ENCODE measurements at places on chromosomes 16 and 17.

DNA sequence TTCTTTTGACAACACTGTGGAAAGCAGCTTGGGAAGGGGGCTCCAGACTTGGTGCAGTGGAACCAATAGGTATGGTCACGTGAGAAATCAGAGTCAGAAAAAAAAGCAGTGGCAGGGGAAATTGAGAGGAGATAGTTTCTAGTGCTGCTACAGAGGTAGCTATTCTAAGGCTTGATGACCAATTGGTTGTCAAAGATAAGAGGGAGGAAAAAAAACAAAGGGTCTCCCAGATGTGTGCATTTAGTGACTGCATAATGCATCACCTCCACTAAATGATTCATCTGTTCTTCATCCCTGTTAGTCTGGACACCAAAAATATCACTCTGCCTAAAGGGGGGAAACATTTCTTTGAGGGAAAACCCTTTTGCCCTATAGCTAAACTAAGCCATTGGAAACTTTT is 56.5 kb downstream of the PIGL start:
- no peak for DNase-seq

DNA sequence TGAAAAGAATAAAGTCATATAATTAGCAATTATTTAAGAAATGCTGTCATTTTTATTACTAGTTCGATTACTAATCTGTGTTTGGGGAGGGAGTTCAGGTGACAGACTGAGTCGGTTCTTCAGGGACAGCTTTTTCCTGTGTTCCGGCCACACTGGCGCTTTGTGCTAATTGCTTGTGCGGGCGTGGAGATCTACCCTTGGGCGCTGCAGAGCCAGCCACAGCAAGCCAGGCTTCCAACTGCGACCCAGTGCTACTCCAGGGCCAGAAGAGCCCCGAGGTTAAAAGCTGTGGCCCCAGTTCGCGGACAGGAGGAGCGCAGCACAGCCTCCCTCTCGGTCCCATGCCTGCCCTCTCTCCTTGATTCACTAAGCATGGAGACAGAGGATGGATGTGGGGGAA is 6.5 kb upstream of the OR2C1 start:
- DNase-seq = no peak

GRCh38 chr17:62714016-62714777 is 86.7 kb downstream of the MRC2 start:
- DNase-seq = peak; percentile 53

- DNase-seq = peak; percentile 99
These were observed at the start of gene NME1 for GRCh38 chr17:51153210-51154072. Gene NME1, plus strand, starts transcription at chr17:51153559. Its CDS starts 2,096 bp downstream, at chr17:51155655.

GRCh38 chr16:82699260-82699659 is 72.5 kb downstream of the CDH13 start:
- DNase-seq = no peak

- no peak for DNase-seq
These were observed 134.4 kb downstream of the COPRS start for GRCh38 chr17:31724619-31725018.

- peak; percentile 72 for DNase-seq
These were observed 6.6 kb downstream of the PRAC1 start for GRCh38 chr17:48715496-48716399.

DNA sequence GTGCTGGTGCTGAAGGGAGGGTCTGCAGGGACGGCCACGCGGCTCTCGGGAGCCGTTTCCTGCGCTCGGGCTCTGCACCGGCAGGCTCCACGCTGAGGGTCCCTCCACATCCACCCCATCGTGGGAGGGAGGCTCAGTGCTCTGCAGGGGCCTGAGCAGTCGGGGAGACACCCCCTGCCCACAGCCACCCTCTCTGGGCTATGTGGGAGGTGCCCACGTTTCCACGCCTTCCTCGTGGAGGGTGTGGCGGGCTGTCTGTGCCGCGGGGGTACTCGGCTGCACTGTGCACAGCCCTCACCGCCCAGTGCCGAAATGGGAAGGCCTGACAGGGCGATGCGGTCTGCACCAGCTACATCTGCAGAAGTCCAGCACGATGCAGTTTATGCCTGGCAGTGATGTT is 25.5 kb upstream of the ZNF750 start:
- DNase-seq = no peak

DNA sequence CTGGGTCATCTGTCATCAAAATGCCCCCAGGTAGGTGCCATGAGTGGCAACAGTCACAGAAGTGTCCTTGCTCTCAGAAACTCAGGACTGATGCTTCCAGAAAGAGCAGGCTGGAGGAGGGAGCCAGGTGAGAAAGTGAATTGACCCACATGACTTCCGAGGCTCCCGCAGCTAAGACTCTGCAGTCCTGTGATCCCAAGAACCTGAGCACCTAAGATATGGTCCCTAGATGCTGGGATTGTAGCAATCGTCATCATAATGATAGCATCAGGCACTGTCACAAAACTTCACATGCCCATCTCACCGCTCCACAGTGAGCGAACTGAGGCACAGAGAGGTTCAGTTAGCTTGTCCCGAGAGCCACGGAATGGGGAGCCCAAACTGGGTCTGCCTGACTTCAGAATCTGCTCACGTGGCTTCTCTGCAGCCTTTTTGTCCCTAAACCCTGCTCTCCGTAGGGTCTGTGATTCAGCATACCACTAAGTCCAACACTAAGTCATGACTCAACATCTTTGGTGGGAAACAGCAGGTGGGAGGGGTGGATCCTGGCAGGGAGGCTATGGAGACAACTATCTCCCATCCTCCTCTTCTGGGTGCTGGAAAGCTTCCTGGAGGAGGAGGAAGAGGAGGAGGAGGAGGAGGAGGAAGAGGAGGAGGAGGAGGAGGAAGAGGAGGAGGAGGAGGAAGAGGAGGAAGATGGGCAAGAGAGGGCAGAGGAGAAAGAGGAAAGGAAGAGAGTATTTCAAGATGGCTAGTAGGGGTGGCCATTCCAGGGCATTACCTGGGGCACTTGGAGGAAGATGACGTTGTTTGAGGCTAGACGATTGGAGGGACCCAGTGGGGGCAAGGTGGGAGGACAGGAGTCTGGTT is 55.5 kb upstream of the DLX4 start:
- no peak for DNase-seq

DNA sequence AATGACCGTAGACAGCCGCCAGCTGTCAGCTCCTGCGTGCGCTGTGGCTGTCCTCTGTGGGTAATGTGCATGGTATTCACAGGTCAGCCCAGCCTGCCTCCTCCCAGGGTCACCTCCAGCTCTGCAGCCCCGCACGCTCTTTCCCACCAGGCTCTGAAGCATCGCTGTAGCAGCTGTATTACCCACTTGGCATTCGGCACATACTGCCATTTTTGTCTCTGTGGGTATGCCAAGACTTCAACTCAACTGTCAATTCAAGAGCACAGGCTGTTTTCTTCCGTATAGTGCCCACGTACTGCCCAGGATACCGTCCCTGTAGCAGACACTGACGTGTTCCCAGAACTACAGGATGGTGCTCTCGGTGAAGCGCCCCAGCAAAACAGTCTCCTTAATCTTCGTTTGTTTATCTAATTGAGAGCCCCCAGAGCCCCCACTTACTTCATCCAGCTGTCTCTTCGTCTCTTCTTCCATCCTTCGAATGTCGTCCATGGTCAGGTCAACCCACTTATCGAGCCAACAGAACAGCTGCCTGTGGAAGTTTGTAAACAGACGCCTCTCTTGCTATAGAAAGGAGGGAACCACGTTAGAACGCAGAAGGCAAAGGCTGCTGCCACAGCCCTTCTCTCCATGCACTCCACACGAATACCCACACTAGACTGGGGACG is 17.4 kb upstream of the INPP5K start:
- no peak for DNase-seq

DNA sequence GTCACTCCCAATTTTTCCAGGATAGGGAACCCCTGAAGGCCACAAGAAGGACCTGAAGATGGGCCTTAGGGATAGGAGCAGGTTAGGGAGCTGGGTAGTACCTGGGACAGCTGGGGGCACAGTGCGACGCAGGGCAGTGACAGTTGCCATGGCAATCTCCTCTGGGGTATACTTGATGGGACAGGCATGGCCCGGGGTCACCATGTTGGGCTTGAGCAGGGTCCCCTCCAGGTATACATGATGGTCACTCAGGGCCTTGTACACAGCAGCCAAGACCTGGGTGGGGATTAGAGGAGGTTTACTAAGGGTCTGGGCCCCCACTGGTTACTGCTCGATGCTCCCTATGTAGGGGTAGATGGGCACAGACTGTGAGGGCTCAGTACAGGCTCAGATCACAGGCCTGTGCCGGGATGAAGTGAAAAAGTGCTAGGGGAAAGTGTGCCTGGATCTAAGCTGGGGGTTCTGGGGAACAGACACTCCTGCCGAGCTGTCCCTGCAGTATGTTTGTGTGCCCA is 2.7 kb downstream of the ALDOC start:
- no peak for DNase-seq

DNA sequence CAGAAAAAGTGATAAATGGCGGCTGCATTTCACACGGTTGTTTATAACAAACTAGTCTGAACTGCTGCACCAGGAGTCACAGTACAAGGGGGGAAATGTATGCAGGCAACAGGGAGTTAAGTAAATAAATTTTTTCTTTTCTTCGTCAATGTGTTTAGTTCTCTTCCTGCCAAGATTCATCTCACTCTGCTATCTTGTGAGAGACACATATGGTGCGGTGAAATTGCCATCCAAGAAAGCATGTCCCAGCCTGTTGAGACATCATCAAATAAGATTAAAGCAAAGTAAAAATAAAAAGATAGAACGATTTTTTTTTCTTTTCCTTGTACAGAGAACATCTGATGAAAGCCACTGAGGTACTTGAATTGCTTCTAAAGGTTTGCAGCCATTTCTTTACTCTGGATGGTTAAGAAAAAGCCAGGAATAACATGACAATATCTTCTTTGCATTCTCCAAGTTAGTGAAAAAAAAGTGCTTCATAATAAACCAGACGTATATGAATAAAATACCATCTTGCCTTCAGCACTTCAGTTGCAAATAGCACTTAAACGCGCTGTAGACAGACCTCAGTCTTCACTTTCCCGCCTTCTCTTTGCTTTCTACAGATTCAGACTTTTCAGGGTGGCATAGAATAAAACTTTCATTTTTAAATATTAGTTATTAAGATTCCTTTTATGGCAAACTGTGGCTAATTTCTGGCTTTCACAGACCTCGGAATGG is 506.2 kb upstream of the ZFHX3 start:
- DNase-seq = no peak

DNA sequence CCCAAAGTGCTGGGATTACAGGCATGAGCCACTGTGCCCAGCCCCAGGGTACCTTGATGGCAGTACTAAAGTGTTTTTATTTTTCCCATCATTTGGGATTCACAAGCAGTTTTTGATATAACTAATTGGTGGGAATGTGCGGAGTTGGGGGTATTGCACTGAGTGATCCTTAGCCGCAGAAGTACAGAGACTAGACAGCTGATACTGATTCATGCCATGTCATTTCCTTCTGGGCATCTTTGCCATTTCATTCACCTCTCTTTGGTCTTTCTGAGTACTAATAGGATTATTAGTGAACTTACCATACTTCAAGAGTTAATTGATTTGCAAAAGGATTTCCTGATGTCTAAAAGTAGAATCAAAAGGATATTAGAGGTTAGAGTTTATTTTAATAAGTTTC is 9.7 kb downstream of the NMT1 start:
- no peak for DNase-seq

DNA sequence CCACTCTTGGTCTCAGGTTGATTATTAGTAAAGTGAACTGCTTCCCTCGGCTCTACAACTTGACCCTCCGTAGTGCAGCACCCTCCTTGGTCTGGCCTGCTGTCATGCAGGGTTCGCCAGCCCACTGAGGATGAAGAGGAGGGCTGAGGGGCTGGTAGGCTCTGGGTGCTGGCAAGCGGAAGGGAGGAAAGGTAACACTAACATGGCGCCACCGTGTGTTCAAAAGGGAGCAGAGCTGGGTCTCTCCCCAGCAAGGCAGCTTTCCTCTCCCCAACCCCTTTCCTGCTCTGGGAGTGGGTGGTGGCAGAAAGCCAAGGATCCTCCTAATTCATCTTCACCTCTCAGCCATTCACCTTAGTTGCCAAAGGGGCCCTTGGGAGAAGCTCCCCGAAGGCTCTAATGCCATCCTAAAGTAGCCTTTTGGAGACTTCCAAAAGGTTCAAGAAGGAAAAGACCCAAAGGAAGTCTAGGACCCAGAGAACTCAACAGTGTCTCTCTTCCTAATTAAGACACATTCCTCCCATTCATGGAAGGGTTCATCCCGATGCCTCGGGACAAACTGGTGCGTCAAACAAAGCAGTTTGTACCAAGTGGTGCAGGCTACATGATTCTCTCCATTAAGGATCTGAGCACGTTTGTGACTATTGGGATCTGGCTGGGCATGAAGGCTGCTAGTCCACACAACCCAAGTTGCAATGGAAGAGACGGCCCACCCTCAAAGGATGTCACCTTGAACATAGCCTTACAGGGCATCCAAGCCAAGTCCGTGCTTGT is 90.8 kb upstream of the TOB1 start:
- peak; percentile 86 for DNase-seq

- no peak for DNase-seq
These were observed 198.7 kb downstream of the KCNJ2 start for GRCh38 chr17:70368011-70368410.

DNA sequence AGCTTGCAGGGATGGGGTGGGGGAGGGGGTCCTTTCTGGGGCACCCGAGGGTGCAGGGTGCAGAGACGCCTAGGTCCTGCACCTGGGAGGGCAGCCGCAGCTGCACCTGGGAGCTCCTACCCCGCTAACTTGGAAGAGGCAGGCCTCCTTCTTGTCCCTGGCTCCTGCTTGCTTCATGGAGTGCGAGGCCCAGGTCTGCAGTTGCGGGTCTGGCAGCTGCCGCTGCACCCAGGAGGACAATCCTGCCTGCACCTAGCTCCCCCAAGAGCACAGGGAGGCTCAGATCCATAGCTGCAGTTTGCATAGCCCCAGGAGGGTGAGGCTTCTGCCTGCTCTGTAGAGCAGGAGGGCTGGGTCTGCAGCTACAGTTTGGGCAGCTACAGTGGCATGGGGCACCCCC is 26.6 kb downstream of the GNGT2 start:
- DNase-seq = no peak

GRCh38 chr16:4544473-4544872 is 5.9 kb upstream of the CDIP1 start:
- DNase-seq = peak; percentile 20

DNA sequence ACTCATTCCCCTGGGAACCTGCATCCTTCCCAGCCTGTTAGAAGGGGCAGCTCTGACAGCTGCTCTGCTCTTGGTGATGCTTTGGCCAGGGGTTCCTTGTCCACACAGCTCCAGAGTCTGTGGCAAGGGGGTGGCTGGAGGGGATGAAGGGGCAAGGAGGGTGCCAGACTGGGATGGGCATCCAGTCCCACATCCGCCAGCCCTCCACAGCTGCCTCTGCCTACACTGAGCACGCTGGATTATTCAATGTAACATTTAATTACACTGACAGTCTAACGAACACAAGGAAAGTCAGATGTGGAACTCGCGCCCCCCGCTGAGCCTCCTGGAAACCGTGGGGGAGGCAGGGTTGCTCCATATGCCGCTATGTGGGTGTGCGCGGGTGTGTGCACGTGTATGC is 101.1 kb downstream of the C16orf78 start:
- DNase-seq = peak; percentile 92

GRCh38 chr16:23398987-23399805 is 53.8 kb downstream of the COG7 start:
- no peak for DNase-seq

- no peak for DNase-seq
These were observed 25.4 kb downstream of the CACNA1G start for GRCh38 chr17:50585891-50586290.

Measured in NCI-H524 (cell line).